Stimulated activated CD8-positive, alpha-beta memory T cell treated with anti-CD3 and anti-CD28 coated beads, Interleukin-4, amount 100 ng/mL, for 4 hours (primary cell): ENCODE measurements at places on chromosomes 16 and 17.

DNA sequence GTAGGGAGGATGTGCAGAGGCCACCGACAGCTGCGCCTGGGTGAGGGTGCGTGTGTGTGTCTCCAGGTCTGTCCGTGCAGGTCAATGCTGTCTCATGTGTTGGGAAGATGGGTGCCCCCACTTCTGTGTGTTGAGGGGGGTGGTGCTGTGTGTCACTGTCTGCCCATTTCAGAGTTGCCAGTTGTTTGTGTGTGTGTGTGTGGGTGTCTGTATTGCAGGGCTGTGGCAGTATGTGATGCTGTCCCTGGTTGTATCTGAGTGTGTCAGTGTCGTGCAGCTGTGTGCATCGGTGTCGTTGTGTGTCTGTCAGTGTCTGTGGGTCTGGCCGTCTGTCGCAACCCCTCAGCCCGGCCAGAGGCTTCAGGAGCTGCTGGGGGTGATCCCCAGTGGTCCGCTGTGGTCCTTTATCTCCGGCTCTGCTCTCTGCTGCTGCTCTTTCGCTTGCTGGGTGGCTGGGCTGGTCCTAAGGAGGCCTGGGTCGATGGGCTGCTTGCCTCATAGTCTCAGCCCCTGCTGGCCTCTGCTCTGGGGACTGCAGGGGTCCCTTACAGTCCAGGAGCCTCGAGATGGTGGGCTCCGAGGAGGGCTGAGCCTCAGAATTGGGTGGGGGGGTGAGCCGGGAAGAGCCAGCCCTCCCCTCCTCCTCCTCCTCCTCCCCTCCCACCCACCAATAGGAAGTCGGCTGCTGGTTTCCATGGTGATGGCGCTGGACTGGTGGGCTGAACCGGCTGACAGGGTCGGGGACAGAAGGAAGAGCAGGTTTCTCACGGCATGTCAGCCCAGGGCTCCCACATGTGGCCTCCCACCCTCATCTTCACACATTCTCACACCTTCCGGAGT, at the start of gene TSPOAP1:
TSS of gene TSPOAP1 (minus strand) at position 601 of the 840 bp plus-strand sequence. CDS start 875 bp downstream, outside the sequence.
- DNase-seq = peak; percentile 77

DNA sequence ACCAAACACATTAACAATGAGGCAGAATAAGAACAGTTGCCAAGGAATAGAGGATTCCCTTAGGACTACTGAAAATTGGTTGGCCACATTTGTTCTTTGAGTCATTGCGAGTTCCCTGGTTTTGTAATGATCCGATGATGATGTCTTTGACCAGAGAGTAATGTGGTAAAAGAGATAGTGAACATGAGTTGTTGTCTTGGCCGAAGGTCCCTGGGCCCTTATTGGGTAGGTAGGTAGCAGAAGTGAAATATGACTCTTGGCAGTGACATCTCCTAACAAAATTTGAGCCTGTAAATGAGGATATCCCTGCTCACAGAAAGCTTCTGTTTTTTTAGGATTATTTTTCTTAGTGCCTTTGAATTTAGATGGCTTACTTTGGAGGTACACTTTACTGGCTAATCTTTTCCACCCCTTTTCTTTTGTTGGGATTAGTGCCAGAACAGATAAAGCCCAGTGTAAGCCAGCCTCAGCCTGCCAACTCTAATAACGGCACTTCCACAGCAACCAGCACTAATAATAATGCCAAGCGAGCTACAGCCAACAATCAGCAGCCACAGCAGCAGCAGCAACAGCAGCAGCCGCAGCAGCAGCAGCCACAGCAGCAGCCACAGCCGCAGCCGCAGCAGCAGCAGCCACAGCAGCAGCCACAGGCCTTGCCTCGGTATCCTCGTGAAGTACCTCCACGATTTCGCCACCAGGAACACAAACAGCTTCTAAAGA, 47.2 kb downstream of the TNRC6A start:
- DNase-seq = no peak

GRCh38 chr17:81116704-81117103, 48.6 kb upstream of the PVALEF start:
- DNase-seq = no peak

DNA sequence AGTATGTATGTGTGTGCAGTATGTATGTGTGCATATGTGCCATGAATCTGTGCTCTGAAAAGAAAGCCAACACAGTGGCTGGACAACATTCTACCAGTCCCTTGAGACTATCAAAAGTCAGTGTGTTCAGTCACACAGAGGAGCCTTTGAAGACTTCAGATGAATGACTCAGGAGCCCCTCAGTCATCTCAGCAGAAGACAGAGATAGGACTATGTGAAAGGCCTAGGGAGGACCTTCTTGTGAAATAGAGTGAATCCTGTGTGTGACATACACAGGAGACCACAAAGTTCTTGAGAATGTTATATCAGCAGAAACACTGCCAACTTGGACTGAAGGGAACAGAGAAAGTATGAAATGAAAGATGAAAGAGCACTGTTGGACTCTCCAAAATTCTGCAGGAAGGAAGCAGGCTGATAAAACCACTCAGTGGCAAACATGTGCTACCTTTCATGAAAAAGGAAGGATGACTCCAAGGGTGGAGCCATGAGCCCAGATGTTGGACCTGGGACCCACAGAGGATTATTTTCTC, 108.4 kb downstream of the METRNL start:
- no peak for DNase-seq
